ENCODE measurements at places on chromosomes 2 and 18. TPM values are rescaled to one million over a fixed set of nuclear protein-coding genes. Genes with fewer than 3 reads are reported as not detected.

GRCh38 chr2:62197011-62197924 is 1.4 kb downstream of the B3GNT2 start:
- peak; percentile 51 for DNase-seq

XDH gene
- total RNA-seq: 5.7 TPM

UGT1A3 gene
- 67.1 TPM for total RNA-seq

CYBRD1 gene
- 132 TPM for total RNA-seq

- DNase-seq: no peak
Measured at GRCh38 chr2:51782921-51783765, 751.2 kb upstream of the NRXN1 start.

DNA sequence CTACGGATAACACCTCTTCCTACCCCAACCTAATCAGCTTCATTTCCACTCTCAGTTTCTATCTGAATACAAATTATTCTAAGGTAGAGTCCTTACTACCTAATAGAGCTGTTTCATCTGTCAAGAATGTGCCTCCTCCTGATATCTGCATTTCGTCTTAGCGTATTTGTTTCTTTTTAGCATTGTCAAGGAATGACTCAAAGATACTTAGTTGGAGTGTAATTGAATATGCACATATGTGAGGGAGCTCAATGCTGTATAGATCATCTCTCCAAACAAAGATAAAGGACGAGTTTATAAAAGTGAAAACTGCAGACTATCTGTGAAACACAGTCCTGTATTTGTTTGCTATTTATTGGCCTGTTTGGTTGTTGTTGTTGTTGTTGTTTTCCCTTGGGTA is 2059.4 kb upstream of the CELF4 start:
- peak; percentile 75 for DNase-seq

DNA sequence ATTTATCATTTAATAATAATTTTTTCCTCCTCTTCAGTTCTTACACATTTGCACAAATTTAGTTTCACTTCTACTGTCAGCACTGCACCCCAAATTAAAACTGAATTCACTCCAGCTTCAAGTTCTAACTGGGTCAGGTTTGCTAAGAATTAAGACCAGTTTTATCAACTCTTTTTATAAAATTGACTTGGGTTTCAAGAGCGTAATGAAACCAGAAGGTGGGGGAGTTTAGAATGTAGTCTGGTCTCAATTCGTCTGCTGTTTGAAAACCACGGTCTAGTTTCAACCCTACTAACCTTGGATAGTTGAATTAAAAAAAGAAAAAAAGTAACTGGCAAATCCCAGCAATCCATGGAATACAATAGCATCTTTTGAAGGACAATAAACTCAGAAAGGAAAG is 14.3 kb upstream of the CTLA4 start:
- no peak for DNase-seq

GRCh38 chr2:231425811-231426703 is 30.5 kb downstream of the B3GNT7 start:
- DNase-seq: peak; percentile 79

AMER3 gene
- not detected for total RNA-seq

GRCh38 chr2:177728920-177729319 is 336.3 kb downstream of the AGPS start:
- no peak for DNase-seq

DNA sequence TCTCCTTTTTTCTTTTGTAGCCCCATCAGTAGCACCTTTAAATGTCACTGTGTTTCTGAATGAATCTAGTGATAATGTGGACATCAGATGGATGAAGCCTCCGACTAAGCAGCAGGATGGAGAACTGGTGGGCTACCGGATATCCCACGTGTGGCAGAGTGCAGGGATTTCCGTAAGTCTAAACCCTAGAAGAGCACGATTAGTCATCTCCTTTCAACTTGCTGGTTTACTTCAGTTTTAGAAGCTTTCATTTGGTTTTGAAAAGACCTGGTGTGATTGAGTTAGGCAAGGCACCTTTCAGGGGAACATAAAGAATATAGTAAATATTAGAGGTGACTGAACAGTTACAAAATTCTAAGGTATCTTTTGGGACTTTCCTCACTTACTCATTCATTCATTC is 72.2 kb upstream of the TMEM87B start:
- DNase-seq: no peak

SLC40A1 gene
- total RNA-seq: 8.0 TPM

GRCh38 chr2:148557844-148558436 is 86.6 kb upstream of the EPC2 start:
- no peak for DNase-seq

GRCh38 chr18:45802814-45803492 is 22.5 kb upstream of the SIGLEC15 start:
- peak; percentile 68 for DNase-seq

- DNase-seq: no peak
Measured at GRCh38 chr2:70354264-70354949, 52.5 kb upstream of the FAM136A start.

LIMS2 gene
- 1.4 TPM for total RNA-seq

LRRC30 gene
- total RNA-seq: not detected

DNA sequence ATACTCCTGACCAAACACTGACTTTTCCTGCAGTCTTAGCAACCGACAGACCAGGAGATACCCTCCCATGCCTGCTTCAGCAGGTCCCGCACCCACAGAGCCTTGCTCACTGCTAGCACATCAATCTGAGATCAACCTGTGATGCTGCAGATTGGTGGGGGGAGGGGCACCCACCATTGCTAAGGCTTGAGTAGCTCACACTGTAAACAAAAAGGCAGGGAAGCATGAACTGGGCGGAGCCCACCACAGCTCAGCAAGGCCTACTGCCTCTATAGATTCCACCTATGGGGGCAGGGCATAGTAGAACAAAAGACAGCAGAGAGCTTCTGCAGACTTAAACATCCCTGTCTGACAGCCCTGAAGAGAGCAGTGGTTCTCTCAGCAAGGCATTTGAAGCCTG is 109.7 kb downstream of the SP100 start:
- no peak for DNase-seq

NR4A2 gene
- 2.3 TPM for total RNA-seq

SERPINB3 gene
- total RNA-seq: not detected

GRCh38 chr2:54048117-54048785 is 67.2 kb upstream of the ACYP2 start:
- DNase-seq: no peak

POTEI gene
- not detected for total RNA-seq

- DNase-seq: no peak
Measured at GRCh38 chr2:68911709-68912108, 40.5 kb upstream of the BMP10 start.

DNA sequence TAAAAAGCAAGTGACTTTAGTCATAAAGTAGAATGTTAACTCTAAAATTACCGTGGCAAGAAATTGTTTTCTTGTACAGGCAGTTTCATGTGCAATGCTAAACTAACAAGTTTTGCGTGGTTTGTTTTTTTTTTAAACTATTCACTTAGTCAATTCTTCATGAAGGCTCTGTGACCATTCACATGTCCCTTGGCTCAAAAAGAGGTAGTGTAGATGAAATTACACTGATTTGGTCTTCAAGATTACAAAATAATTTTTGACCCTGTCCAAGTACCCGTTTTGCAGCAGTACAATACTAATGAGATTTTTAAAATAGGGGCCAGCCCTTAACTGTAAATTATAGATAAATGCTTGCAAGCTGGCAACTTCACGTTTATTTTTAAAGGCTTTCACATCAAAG is 1.3 kb downstream of the TMEM131 start:
- no peak for DNase-seq

GRCh38 chr2:16461672-16462071 is 204.0 kb downstream of the CYRIA start:
- DNase-seq: no peak

- no peak for DNase-seq
Measured at GRCh38 chr2:9137379-9138150, 69.0 kb upstream of the ASAP2 start.

GRCh38 chr2:237205561-237205971 is 119.9 kb downstream of the COPS8 start:
- no peak for DNase-seq

DNA sequence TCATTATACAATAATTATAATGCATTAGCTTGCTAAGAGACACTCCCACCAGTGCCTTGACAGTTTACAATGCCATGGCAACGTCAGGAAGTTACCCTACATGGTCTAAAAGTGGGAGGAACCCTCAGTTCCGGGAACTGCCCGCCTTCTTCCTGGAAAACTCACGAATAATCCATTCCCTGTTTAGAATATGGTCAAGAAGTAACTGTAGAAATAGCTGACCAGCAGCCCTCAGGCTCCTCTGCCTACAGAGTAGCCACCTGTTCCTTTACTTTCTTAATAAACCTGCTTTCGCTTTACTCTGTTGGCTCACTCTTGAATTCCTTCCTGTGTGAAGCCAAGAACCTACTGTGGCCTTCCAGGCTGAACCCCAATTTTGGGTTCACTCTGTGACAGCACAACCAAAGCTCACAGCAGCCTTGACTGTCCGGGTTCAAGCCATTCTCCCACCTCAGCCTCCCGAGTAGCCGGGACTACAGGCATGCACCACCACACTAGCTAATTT is 20.0 kb upstream of the PTPN2 start:
- DNase-seq: no peak

DNA sequence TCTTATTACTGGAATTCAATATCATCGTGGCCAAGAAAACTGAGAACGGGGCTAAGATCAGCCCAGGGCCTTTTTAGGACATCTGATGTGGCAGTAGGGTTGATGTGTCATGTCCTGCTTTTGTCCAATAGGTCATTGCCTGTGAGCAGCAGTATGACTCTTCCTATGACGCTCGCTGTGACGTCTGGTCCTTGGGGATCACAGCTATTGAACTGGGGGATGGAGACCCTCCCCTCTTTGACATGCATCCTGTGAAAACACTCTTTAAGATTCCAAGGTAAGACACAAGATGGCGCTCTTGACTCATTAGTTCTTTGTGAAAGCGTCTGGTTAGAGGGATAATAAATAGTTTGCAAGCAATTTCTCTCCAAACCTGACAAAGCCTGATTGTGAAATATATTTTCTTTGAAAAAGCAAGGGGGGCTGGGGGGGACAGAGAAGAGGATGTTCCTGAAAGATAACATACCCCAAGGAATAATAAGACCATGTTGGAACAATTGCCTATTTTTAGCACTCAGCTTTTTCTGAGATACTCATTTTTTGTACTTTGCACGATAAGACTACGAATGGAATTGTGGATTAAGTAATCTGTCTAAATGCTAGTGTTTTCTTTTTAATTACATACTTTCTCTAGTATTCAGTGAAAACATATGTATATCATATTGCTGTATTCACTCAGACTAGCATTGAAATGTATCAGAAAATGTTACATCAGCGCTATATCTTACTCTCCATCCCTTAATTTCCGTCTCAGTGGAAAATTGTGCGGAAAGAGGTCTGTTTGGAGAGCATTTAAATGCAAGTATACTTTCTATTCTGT is 58.1 kb downstream of the MYO3B start:
- peak; percentile 45 for DNase-seq

GYPC gene
- not detected for total RNA-seq

RNU2-63P gene
- 3.9 TPM for total RNA-seq

- no peak for DNase-seq
Measured at GRCh38 chr18:44954257-44954656, 273.6 kb downstream of the SETBP1 start.

DNA sequence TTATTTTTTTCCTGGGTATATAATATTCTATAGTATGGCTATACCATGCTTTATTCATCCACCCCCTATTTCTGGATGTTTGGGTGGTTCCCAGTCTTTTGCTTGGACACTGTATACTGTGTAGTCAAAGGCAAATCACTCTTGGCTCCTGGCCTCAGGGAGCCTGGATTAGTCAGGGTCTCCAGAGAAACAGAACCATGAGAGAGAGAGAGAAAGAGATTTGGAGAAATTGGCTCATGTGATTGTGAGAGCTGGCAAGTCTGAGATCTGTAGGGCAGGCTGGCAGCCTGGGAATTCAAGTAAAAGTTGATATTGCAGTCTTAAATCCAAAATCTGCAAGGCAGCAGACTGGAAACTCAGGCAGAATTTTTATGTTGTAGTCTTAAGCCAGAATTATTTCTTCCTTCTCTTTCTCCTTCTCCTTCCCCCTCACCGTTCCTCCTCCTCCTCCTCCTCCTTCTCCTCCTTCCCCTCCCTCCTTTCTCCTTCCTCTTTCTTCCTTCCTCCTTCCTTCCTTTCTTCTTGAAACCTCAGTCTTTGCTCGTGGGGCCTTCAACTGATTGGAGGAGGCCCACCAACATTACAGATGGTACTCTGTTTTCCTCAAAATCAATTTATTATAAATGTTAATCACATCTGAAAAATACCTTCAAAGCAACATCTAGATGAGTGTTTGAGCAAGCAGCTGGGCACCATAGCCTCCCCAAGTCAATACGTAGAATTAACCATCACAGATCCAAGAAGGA is 33.0 kb downstream of the CTIF start:
- no peak for DNase-seq

- DNase-seq: no peak
Measured at GRCh38 chr2:51846018-51846417, 814.1 kb upstream of the NRXN1 start.

DNA sequence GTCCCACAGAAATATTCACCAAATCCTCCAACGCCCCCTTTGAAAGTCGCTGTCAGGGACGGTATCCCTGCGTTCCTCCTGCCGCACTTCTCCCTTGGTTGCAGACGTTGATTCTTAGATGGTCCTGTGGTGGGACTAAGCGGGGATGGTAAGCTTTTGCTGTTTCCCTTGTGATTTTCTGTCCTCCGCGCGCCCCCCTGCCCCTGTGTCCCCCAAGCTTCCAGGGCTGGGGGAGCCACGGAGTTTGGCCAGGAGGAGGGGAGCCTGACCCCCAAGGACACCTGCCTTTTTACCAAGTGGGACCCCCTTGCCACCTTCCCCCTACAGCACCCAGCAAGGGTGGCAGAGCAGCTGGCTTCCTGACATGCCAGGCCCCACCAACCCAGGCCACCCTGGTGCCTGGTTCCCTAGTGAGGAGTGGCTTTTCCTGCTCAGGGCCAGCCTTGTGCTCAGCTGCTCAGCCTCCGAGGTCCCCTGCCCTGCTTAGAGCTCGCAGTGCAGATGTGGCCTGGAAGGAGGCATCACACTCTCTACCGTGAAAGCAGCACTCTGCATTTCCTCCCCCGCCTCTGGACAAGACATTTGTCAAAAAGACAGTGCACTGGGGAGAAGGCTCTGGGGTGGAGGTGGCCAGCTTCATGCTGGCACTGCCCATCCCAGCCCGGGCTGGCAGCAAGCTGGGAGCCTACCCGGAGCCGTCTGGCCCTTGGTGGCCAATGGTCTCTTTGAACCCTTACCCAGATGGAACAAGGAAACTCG is 49.4 kb downstream of the TWIST2 start:
- DNase-seq: no peak

TTR gene
- total RNA-seq: not detected

GRCh38 chr2:86445436-86445835 is 4.3 kb downstream of the KDM3A start:
- no peak for DNase-seq

GRCh38 chr2:227848586-227848985 is 22.8 kb upstream of the DAW1 start:
- DNase-seq: peak; percentile 29
